ENCODE measurements at places on chromosomes 16 and 17.

GRCh38 chr16:77043076-77043475 is 147.9 kb upstream of the MON1B start:
- DNase-seq = no peak

- no peak for DNase-seq
These were observed 10.4 kb downstream of the METTL22 start for GRCh38 chr16:8631818-8632465.

DNA sequence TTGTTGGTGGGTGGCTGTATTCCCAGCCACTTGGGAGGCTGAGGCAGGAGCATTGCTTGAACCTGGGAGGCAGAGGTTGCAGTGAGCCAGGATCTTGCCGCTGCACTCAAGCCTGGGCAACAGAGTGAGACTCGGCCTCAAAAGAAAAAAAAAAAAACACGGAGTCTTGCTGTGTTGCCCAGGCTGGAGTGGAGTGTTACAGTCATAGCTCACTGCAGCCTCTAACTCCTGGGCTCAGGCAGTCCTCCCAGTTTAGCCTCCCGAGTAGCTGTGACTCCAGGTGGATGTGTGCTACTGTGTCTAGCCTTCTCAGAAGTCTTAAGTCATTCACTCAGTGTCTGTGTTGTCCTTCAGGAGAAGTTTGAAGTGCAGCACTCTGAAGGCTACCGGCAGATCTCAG is 27.4 kb downstream of the NDE1 start:
- no peak for DNase-seq

DNA sequence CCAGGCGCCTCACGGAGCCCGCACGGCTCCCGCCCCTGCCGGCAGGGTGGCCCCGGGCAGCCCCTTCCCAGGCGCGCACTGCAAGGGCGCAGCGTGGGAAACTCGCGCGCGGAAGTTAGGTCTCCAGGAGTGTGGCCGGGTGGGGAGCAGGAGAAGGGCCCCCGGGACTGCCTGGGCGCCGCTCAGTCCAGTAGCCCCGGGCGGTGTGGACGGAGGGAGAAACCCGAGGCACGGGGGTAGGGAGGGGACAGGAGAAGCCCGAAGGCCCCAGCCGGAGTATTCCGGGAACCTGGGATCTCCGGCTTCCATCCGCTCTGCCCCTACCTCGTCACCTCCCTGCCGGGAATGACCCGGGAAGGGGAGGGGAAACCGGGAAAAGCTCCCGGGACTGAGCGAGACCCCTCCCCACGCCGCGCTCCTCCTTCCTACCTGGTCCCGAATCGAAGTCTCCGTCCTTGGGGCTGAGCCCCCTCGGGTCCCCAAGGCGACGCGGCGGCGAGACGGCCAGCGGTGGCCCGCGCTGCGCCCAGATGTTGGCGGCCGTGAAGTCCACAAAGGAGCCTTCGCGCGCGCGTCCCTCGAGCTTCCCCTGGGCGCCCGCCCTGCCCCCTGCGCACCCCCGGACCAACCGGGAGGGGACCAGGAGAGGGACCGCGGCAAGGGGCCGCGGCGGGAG is 418 bp downstream of the SOCS3 start:
- peak; percentile 69 for DNase-seq

DNA sequence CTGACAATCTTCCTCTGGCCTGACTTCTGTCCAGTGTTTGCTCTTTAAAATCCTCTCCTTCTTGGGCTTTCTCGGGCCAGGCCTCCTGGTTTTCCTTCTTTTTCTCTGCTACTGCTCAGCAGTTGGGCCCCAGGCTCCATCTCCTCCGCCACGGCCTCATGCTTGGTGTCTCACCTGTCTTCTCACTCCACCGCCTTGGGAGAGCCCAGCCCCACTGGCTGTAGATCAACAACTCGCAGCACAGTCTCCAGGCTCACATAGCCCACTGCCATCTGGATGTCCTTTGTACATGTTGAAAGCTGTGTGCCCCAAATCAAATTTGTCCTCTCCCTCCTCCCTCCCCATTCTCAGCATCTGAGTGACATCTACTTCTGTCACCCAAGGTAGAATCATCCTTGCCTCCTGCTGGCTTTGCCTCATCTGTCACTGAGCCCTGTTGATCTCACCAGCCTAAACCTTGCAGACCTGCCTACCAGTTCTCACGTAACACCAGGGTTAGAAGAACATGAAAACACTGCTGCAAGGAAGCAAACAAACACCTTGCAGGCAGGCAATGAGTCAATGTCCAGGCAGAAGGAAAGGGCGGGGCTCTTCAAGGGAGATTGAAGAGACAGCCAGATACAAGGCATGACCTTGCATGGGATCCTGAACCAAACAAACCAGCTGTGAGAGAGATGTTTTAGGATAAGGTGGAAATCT is 103.2 kb upstream of the SMURF2 start:
- DNase-seq = no peak

DNA sequence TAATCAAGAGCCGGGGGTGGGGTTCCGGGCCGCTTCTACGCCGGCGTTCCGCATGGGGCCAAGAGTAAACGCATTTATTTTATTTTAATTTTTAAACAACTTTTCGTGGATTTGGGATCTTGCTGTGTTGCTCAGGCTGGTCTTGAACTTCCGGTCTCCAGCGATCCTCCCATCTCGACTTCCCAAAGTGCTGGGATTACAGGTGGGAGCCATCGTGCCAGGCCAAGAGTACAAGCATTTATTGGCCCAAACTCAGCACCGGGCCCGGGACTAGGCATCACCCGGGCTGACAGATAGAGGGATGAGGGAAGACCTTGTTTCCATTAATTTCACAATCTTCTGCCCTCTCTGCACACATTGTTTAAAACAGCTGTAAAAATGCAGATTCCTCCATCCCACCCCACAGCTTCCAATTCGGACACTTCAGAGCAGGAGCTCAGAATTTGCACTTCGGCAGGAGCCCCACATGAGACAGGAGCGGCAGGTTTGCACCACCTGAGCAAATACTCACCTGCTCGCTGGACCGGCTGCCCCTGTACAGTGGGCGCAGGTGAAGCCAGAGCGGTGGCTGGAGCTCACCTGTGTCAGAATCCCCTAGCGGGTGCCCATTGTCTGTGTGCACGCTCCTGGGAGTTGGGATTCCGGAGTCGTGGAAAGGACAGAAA is 663 bp upstream of the GINS2 start:
- peak; percentile 26 for DNase-seq

DNA sequence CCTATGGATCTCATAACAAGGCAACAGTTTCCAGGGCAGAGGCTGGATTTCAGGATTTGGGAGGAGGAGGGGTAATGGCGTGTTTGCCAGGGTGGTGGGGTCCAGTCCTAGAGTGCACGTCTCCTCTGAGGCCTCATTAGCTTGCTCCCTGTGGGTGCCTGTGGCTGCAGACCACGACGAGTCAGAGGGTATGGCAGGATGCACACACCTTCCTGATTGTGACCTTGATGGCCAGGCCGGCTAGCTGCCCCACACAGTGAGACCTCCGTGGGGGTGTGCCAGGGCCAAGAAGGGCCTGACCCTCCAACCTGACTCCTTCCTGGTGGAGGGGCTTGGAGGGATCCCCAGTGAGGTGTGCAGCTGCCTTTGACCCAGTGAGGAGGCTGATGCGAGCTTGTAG is 4.0 kb upstream of the SMTNL2 start:
- DNase-seq = peak; percentile 74

GRCh38 chr17:67818110-67819002 is 6.9 kb upstream of the BPTF start:
- no peak for DNase-seq

- DNase-seq = no peak
These were observed 104.5 kb downstream of the SPACA3 start for GRCh38 chr17:33096161-33096560.

DNA sequence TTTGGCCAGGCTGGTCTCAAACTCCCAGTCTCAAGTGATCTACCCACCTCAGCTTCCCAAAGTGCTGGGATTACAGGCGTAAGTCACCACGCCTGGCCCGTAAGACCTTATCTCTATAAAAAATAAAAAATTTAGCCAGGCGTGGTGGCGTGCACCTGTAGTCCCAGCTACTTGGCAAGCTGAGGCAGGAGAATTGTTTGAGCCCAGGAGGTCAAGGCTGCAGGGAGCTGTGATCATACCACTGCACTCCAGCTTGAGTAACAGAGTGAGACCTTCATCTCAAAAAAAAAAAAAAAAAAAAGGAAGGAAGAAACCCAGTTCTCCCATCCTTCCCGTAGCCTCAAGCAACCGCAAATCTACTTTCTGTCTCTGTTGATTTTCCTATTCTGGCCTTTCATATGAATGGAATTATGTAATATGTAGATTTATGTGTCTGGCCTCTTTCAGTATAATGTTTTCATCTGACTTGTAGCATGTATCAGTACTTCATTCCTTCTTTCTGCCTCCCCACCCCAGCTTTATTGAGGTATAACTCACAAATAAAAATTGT is 11.2 kb downstream of the CASC3 start:
- DNase-seq = no peak

DNA sequence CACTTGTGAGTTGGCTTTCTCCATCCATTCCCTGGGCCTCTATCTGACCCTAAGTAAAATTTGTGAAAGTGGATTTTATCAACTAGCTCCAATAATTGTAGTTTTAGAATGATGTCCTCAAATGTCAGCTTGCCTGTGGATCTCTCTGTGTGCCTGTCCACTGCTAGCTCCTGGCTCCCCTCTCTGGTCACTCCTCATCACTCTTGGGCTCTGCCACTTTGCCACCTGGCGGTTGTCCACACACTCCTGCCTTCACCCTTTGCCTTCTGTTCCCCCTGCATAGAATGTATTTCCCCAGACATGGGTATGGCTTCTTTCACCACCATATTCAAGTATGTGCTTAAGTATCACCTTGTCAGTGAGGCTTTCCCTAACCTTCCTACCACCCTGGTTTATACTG is 19.8 kb downstream of the ANKFN1 start:
- DNase-seq = no peak

GRCh38 chr16:83744441-83744981 is 63.3 kb upstream of the HSBP1 start:
- DNase-seq = peak; percentile 79

DNA sequence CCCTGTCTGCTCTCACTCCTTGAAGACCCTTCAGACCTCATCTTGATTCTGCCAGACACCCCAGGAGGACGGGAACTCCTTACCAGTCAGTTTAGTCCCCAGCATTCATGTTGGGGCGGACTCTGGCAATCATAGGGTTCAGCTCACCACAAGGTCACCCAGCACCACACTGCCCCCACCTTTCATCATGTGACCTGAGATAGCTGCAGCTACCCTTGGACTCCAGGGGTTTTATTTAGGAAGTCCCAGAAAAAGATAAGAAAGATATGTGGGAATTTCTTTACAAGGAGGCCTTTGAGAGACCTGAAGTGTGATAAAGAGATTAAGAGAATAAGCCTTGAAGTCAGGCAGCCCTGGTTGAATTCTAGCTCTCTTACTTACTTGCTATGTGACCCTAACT is 59.8 kb upstream of the NLK start:
- no peak for DNase-seq

- no peak for DNase-seq
These were observed 9.1 kb downstream of the ASIC2 start for GRCh38 chr17:33284022-33284421.

- no peak for DNase-seq
These were observed 42.4 kb upstream of the LHX1 start for GRCh38 chr17:36894925-36895324.

DNA sequence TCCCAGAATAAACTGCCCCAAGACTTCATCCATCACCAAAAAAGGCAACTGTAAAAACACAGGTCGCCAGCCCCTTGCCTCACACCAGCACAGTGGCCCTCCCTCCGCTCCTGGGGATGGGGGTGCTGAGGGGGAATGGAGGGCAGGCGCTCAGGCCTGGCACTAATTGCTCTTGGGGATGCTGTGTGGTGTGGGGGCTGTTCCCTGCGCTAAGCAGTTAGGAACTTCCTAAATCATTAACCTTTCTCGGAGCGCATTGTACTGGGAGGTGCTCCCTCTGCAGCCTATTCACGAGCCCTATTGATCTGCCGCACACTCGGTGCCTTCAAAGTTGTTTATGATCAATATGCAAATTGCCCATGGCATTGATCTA is 199.9 kb downstream of the ZFHX3 start:
- no peak for DNase-seq

GRCh38 chr17:3960764-3961163 is 3.5 kb downstream of the ATP2A3 start:
- peak; percentile 77 for DNase-seq

GRCh38 chr17:29327412-29327811 is 33.5 kb upstream of the NUFIP2 start:
- no peak for DNase-seq

DNA sequence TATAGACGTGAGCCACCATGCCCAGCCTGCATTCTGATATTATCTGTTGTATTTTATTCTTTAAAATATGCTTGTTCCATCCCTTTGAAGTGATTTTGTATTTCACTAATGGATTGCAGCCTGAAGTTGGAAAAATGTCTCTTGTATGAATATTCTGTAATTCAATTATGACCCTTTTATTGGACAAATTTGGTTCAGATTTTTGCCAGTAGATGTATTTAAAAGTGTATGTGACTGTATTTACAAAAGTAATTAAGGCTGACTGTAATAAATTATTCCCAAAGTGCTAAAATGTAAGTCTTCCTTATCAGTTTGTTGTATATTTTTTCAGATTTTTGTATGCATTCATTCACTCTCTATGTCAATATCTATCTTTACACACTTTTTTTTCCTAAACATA is 23.8 kb downstream of the PPM1E start:
- no peak for DNase-seq

DNA sequence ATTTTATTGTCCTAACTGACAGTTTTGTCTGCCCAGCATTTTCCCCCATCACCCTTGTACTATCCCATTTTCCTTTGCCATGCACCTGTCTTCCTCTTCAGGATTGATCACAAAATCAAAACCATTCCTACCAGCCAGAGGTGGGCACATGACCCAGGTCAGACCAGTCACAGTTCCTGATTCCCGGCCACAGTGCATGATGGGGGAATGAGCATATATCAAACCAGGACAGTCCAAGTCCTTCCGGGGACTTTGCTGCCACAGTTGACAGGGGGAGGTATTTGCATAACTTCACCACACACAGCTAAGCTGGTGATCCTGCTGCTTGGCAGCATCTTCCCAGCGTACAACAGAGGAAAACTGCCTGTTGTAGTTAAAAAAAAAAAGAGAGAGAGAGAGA is 493.9 kb downstream of the WWOX start:
- DNase-seq = no peak

- DNase-seq = no peak
These were observed 235.6 kb upstream of the GSE1 start for GRCh38 chr16:85377388-85378144.

GRCh38 chr17:47660064-47660492 is 10.4 kb downstream of the KPNB1 start:
- no peak for DNase-seq
